Testis (tissue), 5 donors: ENCODE measurements at places on chromosomes 1 and 21. TPM values are rescaled to one million over a fixed set of nuclear protein-coding genes. Genes with fewer than 3 reads are reported as not detected.

Gene LENEP
- 1.1 TPM for total RNA-seq

Gene SYDE2
- 10.2 TPM for total RNA-seq

Gene NPHS2
- total RNA-seq: 0.37 TPM

Gene TDRD5
- 26.1 TPM for total RNA-seq

Gene DIO1
- 0.81 TPM for total RNA-seq

Gene SELP
- 1.7 TPM for total RNA-seq

Gene SYTL1
- total RNA-seq: 5.4 TPM

Gene CFHR2
- not detected for total RNA-seq

DNA sequence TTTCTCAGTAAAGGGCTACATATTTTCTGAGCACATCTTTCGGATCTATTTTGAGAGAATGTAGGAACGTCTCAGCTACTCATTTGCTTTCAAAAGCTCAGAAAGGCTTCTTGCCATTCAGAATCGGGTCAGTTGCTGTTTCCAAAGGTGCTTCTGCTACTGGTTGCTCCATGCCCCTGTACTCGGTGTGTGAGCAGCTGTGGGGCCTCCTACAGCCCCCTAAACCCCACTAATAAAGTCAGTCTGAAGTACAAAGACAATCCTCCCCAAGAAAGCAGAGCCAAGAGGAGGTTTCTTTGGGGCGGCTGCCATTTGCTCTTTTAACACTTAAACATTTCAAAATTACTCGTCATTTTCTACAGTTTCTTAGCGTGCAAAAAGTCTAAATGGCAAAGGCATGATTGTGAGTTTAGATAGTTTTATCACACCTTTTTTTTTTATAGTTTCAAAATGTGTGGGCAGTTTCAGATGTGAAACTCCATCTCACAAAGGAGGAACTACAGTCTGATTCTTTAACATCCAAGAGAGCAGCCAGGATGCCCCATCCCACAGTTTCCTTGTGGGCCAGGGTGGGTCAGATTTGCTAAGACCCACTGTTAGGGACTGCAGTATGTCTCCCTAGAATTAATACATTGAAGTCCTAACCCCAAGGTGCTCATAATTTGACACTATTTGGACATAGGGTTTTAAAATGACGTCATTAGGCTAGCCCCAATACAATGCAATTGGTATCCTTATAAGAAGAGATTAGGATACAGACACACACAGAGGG, 4.1 kb downstream of the RUNX1 start:
- no peak for DNase-seq

- DNase-seq: no peak
Measured at GRCh38 chr1:2809656-2810055, 8.2 kb upstream of the TTC34 start.

- no peak for DNase-seq
Measured at GRCh38 chr1:88802404-88802803, 89.0 kb downstream of the GTF2B start.

- DNase-seq: peak; percentile 92
Measured at GRCh38 chr1:32205401-32206370, at the start of gene IQCC. Gene IQCC, plus strand, starts transcription at chr1:32205671. Its CDS starts 11 bp downstream, at chr1:32205682.

- DNase-seq: no peak
Measured at GRCh38 chr1:222656391-222657155, 38.7 kb downstream of the MIA3 start.

GRCh38 chr1:208235982-208236761, 8.0 kb downstream of the PLXNA2 start:
- peak; percentile 67 for DNase-seq

DNA sequence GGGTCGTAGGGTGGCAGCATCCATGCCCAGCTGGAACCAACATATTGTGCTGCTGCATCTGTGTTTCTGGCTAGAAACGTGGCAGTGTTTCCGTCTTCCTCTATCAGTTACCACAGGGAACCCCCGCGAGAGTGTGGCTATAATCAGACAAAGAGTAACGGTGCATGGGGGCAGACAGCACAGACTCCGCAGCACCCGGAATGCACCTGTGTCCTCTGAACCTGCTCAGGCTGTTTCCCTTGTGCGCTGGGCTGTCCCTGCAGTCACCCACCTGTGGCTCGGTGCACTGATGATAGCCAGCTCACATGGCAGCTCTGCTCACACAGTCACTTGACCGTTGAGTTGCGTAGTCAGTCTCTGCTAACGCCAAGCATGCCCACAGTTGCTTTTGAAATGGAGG, 11.4 kb upstream of the PCBP3 start:
- DNase-seq: no peak

DNA sequence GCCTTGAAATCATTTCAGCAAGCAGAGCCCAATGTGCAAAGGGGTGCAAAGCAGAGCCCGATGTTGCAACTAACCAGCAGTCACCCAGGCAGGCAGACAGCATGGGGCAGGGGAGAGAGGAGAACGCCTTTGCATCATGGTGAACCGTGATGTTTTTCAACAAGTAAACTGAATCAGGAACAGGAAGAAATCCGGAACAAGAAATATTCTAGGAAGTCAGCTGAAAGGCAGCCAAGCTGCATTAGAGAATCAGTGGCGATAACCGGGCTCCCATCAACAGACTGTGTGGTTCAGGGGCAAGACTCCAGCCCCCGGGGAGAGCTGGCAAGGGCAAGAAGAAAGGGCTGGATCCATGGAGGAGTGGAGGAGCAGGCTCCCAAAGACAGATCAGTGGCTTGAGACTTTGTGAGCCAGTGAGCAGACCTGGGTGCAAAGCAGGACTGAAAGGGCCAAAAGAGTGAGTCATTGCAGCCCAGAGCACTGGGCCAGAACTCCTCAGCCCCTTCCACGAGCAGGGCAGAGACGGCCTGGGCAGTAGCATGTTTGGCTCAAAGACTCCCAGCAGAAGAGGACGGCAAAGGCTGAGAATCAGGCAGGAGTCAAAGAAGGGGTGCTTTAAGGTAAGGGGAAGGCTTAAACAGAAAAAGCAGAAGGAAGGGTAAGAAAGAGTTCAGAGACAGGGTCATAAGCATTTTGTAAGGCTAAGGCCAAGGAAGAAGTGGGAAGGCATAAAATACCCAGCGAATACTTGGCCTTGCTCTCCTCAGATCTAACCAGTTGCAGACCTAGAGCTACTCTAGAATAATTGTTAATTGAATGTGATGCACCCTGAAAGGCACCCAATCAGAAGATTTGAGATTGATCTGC, 155.0 kb downstream of the SETD4 start:
- DNase-seq: peak; percentile 22

- DNase-seq: peak; percentile 61
Measured at GRCh38 chr1:247286134-247286670, 30.3 kb downstream of the VN1R5 start.

DNA sequence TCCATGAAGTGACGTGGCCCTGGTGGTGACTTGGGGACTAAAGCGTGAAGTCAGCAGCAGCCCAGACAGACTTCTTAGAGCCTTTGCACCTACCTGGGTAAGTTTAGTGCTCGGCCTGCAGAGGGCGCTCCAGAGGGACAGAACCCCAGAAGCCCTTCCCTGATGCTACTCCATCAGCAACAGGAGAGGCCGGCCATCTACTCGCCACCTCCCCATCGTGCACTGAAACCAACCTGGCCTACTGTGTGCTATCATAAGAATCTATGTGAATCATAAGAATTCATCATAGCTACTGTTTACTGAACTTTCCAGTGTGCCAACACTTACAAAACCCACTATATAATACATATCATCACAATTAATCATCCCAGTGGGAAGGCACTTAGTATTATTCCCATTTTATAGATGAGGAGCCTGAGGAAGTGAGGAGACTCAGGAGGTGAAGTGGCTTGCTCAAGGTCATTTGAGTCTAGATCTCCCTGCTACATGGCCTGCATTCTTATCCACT, 7.9 kb upstream of the EDN2 start:
- peak; percentile 41 for DNase-seq

- DNase-seq: peak; percentile 86
Measured at GRCh38 chr1:12658531-12659453, 14.9 kb downstream of the AADACL4 start.

GRCh38 chr1:214466403-214467077, 84.9 kb downstream of the PTPN14 start:
- DNase-seq: no peak

- no peak for DNase-seq
Measured at GRCh38 chr1:202805886-202806844, 2.1 kb downstream of the KDM5B start.

DNA sequence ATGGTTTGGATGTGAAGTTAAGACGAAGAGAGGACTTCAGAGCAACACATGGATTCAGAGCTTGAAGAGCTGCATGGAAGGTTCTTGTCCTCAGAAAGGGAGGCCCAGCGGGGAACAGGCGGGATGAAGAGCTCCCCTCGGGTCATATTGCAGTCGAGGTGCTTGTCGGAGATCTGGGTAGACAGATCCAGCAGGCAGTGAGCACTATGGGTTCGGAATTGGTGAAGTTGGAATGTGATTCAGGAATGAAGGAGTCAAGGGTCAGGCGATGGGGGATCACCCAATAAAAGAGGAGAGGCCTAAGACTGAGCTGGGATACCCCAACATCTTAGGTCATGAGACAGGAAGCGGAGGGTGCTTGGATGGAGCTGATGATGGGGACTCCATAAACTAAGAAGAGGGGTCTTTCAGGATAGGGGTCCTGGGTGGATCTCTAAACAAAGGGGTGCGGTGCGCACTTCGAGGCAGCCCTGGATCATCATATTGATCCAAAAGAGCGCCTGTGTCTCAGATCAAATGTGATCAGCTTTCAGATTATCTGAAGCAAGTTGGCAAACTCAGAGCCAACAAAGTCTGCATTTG, 176.3 kb upstream of the VAMP3 start:
- no peak for DNase-seq

- peak; percentile 29 for DNase-seq
Measured at GRCh38 chr1:162680419-162681121, 48.3 kb downstream of the DDR2 start.

DNA sequence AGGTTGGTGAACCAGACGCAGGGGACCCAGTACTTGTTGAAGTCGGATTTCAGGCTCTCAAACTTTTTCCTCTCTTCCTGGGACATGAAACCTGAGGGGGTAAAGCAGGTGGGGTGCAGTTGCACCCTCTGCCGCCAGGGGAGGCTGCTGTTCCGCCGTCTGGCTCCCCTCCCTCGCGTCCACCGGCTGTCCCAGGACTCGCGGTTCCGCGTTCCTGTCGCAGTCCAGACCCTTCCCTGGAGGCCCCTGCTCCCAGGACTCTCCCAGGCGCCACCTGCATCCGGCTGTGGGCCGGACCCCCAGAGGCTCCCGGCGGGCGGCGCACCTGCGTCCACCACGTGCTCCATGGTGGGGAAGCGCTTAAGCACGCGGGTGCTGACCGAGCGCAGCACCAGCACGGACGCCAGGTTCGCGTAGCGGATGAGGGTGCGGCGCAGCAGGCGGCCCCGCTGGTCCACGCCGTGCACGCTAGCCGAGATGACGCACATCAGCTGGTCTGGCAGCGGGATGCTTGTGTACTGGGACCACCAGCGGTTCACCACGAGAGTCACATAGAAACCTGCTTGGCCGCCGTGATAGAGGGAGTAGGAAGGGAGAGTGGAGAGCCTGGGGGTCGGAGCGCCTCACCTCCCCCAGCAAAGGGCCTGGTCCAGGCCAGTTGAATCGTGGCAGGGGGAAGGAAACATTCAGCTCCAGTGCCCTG, 1.7 kb downstream of the BEST4 start:
- DNase-seq: peak; percentile 80

- no peak for DNase-seq
Measured at GRCh38 chr1:86776108-86776507, 71.7 kb downstream of the SH3GLB1 start.
